ENCODE measurements at places on chromosomes 1 and 21.

- DNase-seq = peak; percentile 75
These were observed 5.8 kb downstream of the PERM1 start for GRCh38 chr1:975896-976683.

DNA sequence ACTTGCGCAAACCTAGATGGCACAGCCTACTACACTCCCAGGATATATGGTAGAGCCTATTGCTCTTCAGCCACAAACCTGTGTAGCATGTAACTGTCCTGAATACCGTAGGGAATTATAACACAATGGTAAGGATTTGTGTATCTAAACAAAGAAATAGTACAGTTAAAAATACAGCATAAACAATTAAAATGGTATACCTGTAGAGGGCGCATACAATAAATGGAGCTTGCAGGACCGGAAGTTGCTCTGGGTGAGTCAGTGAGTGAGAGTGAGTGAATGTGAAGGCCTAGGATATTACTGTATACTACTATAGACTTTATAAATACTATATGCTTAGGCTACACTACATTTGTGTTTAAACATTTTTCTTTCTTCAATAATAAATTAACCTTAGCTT is 99.3 kb downstream of the PLD5 start:
- no peak for DNase-seq

DNA sequence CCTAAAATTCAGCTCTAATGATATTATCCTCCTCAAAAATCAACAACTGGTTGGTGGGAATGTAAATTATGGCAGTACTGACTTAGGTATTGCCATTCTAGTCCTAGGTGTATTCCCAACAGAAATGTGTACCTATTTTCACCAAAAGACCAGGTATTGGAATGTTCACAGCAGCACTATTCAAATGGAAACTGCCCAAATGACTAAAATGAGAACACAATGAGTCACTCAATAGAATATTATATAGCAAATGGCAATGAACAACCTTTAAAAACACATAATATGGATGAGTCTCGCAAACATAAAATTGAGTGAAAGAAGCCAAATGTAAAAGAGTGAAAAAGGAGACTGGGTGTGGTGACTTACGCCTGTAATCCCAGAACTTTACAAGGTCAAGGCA is 44.9 kb downstream of the GADD45A start:
- DNase-seq = no peak

- DNase-seq = no peak
These were observed 599 bp upstream of the ITPKB start for GRCh38 chr1:226739696-226740065.

- no peak for DNase-seq
These were observed 3.3 kb downstream of the WNT3A start for GRCh38 chr1:228009828-228010775.

GRCh38 chr1:4379451-4380175 is 274.8 kb upstream of the AJAP1 start:
- no peak for DNase-seq

DNA sequence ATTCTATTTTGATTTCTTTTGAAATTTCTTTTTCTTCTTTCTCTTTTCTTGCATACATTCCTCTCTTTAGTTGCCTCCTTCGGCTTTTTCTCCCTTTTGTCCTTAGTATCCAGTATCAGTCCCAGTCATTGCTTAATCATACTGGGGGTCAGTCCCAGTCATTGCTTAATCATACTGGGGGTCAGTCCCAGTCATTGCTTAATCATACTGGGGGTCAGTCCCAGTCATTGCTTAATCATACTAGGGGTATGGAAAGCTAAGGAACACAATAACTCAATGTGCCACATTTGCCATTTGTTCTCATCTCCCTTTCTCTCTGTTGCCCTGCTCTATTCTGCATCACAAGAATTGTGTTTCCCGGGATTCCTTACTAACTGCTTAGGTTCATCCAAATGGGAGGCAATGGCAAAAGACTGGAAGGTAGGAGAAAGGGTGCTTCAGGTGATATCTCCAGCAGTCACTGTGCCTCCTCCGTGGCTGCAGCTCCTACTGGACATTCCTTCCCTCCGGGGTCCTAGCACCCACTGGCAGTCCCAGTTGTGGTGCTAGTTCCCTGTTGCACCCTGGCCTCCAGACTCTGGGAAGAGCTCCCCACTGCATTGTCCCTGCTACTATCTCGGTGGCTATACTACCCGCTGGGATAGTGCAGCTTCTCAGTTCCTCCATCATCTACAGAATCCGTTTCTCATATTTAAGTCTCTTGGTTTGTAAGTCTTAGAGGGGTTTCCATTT is 32.6 kb upstream of the LAMC1 start:
- DNase-seq = no peak

GRCh38 chr1:232704694-232705680 is 75.1 kb upstream of the SIPA1L2 start:
- DNase-seq = no peak

DNA sequence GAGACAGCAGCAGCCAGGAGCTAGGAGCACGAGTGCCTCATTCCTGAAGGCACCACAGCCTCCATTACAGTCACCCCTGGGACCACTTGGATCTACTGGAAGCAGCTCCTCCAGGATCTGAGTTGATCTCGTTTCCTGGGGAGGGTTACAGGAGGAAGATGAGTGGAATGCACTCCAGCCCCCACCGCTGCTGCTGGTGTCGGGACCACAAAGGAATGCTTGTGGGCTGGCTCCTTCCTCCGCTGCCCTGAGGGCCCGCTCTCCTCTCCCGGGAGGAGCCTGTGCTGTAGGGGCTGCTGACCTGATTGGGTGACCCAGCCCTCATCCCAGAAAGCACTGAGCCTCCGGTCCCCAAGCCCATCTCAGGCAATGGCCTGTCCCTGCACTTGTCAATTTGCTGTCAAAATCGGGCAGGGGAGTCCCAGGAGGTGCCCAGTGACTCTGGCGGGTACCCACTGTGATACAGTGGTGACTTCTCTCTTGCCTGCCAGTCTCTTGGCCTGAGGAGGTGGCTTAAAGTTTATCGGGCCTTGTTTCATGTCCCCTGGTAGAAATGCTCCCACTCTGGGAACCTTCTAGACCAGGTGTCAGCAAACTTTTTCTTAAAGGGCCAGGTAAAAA is 23.1 kb downstream of the IL10RB start:
- DNase-seq = no peak

DNA sequence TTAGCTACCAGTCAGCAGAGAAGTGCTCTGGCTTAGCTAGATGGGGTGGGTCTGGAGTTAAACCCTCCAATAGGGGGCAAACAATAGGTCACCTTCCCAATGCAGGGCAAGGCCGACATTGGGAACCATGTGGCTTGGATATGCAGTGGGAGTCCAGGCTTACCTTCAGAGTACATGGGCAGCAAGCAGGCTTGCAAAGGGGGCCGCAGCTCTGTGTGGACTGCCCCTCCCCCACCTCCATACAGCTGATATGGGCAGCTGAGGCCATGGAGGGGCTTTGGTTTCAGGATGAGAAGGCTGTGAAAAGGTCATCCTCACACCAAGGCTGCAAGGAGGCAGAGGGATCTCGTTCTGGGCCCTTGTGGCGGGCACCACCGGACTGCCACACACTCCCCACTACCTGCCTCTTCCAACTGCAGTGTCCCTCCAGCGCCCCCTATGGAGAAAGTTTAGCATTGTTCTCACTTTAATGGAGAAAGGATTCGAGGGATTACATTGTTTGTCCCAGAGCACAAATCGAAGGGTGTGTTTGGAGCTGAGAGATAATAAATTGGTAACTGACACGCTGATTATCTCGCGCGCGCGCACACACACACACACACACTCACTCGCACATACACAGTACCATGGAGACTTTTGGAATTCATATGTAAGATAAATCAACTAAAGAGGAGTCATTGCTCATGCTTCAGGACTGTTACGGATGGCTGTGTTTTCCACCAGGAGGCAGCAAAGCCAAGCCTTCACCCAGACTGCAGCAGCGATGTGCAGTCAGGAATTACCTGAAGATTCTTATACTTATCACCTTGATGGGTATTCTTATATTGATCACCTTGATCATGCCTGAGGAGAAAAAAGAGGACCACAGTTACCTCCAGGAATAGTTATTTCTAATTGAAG is 7.0 kb upstream of the SMCP start:
- no peak for DNase-seq

DNA sequence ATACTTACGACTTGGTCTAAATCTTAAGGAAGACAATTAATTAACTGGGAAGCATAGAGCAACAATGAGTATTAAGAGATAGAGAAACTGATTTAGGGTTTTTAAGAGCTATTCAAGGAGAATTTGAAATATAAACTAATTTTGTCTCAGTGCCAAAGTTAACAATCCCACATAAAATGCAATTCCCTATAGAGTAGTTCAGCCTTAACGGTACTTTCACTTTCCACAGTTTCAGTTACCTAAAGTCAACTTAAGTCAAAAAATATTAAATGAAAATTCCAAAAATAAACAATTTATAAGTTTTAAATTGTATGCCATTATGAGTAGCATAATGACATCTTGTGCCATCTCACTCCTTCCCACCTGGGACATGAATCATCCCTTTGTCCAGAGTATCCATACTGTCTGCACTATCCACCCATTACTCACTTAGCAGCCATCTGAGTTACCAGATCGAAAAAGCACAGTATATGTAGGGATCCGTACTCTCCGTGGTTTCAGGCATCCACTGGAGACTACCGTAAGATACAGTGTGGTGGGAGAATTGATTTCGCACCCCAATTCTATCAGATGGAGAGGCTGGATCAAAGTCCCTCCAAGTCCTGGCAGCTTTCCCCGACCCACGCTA is 4.8 kb upstream of the SARS1 start:
- DNase-seq = no peak

DNA sequence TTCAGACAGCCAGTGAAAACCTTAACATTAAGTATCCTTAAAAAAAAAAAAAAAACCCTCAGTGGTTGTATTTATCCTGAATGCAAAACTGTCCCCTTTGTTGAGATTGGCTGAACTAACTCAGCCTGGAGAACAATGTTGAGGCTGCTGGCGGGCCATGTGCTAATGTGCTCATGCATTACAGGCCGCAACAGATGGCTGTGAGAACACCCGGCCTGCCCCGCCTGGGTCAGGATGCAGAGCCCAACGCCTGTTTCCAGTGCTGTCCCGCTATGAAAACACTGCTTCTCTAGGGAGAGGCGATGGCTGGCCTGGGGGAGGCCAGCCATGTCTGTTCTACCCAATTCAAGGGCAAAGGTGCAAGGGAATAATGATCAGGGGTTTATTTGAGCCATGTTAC is 13.8 kb downstream of the OLIG2 start:
- DNase-seq = no peak

- DNase-seq = no peak
These were observed 53.2 kb downstream of the PTGS2 start for GRCh38 chr1:186627019-186627418.

- DNase-seq = no peak
These were observed 2.2 kb downstream of the PALMD start for GRCh38 chr1:99648107-99648506.

- peak; percentile 45 for DNase-seq
These were observed 2.7 kb upstream of the PRKACB start for GRCh38 chr1:84141182-84142003.

GRCh38 chr1:9315411-9316079 is 22.9 kb downstream of the SPSB1 start:
- no peak for DNase-seq

- DNase-seq = no peak
These were observed 219.7 kb upstream of the VAMP3 start for GRCh38 chr1:7551442-7551841.

GRCh38 chr1:208538078-208538477 is 293.9 kb upstream of the PLXNA2 start:
- DNase-seq = no peak

GRCh38 chr1:217149791-217150190 is 426.6 kb upstream of the ESRRG start:
- DNase-seq = no peak

DNA sequence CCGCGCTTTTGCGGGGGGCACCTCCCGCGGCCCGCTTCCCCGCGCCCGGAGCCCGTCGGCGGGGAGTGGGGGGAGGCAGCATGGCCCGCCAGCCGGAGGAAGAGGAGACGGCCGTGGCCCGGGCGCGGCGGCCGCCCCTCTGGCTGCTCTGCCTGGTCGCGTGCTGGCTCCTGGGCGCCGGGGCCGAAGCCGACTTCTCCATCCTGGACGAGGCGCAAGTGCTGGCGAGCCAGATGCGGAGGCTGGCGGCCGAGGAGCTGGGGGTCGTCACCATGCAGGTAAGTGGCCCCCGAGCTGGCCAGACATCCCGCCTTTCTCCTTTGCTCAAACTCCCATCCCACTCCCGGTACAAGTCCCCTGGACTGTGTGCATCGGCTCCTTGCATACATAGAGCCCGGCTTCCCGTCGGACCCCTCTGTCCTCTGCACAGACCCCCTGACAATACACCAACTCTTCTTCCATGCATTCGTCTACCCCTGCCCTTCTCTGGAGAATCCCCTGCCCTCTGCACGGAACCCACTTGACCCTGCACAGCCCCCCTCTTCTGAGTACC is 812 bp downstream of the CACHD1 start:
- DNase-seq = no peak

DNA sequence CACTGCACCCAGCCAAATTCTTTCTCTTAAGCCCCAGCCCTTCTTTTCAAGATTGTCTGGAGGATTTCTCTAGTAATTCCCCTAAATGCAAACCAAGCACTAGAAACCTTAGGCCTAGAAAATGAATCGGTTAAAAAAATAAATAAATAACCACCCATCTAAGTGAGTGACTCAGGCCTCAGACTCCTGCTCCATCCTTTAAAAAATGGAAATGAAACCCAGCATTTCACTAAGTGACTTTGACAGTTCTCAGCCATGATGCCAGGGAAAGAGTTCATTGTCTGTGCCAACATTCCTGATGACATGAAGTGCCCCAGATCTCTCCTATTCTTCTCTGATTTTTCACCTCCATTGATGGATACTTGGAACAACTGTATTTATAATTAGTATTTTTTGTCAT is 415.2 kb upstream of the DAB1 start:
- no peak for DNase-seq

DNA sequence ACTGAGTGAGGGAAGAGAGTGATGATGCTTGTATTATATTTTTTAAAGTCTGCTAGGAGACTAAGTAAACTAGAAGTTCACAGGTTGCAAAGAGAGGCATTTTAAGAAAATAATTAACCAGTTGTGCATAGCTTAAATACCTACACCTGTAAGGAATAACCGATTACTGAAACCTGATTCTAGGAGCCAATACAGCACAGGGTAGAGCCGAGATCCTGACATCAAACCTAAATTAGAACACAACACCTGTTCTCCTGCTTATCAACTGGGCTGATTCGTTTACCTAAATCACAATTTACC is 54.8 kb downstream of the EPRS1 start:
- DNase-seq = no peak

- no peak for DNase-seq
These were observed 284.1 kb downstream of the BACH1 start for GRCh38 chr21:29582855-29583254.

GRCh38 chr1:225471109-225471452 is 43.2 kb upstream of the LBR start:
- DNase-seq = no peak

DNA sequence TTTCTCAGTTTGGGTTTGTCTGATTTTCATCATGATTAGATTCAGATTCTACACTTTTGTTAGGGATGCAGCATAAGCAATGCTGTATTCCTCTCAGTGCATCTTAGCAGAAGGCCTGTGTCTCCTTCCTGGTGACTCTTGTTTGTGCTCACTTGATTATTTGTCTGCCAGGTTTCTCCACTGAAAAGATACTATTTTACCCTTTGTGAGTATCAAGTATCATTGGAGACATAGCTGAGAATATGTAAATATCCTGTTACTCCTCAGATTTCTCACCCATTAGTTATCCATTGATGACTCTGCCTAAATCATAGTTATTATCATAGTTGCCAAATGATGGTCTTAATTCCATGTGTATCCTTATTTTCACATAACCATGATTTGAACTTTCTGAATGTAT is 148.5 kb downstream of the POU2F1 start:
- DNase-seq = no peak

Data from CD4-positive, alpha-beta T cell treated with Interleukin-10 for 1 hour (primary cell).